AG20443 (cell line): ENCODE measurements at places on chromosomes 4 and X.

DNA sequence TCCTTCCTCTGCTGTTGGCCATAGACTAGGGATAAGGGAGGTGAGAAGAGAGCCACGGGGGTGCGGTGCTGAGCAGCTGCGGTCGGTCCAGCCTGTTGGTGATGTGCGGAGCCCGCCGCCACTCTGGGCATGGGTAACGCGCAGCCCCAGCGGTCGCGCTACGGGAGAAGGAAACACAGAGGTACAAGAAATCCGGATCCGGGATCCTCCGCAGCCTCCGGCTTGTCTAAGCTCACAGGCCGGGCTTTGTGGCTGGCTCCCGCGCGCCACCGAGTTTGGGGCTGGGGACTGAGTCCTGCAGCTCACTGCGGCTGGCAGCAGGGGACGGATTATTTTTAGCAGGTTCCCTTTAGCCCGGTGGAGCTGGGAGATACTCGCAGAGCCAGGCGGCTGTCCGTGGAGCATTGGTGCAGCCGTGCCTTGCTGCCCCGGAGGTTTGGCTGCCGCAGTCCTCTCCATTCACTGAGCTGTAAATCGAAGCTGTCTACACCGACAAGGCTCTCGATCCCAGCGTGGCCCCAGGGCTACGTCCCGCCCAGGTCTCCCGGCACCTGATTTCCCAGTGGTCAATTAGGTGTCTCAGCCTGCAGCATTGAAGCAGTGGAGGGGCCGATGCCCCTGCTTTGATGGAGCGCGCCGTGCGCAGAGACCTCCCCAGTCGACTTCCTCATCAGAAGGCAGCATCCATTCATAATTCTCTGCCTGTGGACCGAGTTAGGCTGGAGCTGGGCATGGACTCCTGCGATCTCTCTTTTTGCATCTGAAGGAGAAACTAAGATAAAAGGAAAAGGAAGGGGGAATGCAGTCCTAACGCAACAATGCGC lies 81.9 kb upstream of the SCML1 start:
- peak; percentile 17 for DNase-seq

GRCh38 chrX:9466124-9466495 lies 1.3 kb downstream of the TBL1X start:
- peak; percentile 42 for DNase-seq

DNA sequence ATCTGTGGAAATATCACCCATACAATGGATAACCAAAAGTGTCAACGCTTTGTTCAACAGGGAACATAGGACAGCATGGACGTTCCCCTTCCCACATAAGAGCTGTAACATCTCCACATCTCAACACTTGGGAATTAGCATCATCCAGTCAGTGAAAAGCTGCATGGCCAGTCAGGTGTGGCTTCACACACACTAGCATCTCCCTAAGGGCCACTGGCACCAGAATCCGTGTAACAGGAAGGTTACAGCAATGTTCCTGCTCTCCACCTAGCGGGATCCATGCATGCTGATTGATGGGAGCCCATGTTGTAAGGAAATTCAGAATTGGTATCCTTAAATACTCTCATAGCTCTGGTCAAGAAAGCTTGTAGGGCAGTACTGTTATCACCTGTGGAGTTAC lies 78.8 kb downstream of the EVC2 start:
- no peak for DNase-seq

- no peak for DNase-seq
These were observed 4.4 kb upstream of the ADH1C start for GRCh38 chr4:99356992-99357391.

GRCh38 chr4:139606579-139607501 lies 50.8 kb upstream of the SETD7 start:
- DNase-seq, result peak; percentile 47

GRCh38 chr4:149426461-149426860 lies 389.2 kb downstream of the IQCM start:
- DNase-seq, result no peak

DNA sequence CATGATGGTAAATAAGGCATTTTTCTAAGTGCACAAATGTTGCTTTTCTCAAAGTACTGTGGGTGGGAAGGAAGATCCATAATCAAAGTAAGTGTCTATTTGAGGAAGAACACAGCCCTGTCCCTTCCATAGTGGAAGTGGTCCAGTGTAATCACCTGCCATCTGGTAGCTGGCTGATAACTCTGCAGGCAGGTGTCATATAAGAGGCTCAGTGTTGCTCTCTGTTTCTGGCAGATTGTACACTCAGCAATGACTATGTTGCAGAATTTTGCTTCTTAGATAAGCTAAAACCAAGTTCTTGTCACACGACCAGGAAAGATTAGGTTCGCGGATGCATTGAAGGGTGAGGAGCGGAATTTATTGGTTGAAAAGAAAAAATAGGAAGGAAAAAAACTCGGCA lies 20.9 kb downstream of the SAGE1 start:
- DNase-seq, result no peak

DNA sequence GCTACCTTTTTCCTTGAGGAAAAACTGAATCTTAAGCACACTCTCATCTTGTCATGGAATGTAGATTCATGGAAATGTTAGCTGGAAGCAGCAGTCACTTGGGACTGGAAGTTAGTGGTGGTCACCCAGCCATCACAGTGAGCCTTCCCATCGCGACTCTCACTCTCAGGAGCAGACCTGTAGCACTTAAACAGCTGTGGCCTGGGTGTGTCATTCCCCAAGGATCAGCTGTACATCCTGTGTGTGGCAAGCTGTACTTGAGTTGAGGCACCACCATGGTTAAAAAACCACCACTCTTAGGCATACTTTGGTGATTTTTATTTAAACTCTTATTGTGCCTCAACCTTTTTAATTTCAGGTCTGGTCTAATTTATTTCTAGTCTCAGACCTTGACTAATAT lies 46.7 kb downstream of the JADE1 start:
- DNase-seq, result no peak
